HCT116 (cell line): ENCODE measurements at places on chromosomes 7 and 10.

GRCh38 chr10:30488316-30488715 lies 54.3 kb downstream of the MAP3K8 start:
- DNase-seq: no peak

GRCh38 chr7:24764972-24765744 lies 7.9 kb upstream of the GSDME start:
- DNase-seq: no peak

- DNase-seq: no peak
Measured at GRCh38 chr7:143183024-143183423, at the start of gene TAS2R39. Gene TAS2R39 (plus strand): TSS chr7:143183419. CDS start chr7:143183419, 0 bp downstream.

- no peak for DNase-seq
Measured at GRCh38 chr10:24027107-24027506, 181.8 kb upstream of the KIAA1217 start.

DNA sequence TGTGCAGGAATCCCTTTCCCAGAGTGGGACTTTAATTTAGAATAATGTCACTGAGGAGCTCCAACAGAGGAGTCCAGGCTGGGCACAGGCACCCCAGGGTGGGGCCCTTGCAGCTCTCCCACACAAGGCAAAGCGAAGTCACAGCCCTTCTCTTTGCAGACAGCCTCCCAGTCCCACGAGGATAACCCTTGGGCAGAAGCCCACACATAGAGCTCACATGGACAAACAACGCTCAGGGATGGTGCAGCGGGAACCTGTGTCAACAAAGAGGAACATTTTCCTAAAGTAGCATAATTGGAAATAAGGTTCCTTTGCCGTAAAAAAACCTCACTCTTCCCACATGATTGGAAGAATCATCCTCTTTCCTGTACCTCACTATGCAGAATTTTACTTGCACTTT lies 29.3 kb upstream of the GGCT start:
- no peak for DNase-seq

DNA sequence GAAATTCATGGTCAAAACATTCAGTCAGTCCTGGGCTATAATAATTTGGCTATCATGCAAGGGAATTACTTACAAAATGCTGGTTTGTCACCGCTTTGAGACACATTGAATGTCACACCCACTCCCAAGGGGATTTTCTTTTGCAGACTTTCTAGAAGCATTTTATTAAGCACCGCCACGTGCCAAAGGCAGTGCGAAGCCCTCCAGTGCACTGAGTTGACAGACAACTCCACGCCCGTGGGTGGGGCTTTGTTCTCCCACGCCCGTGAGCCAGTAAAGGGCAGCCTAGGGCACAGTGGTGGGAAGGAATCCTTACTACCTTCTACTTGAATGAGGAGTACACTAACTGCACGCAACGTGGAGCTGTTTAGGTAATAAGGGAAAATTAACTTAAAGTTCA lies 515.8 kb downstream of the KCNMA1 start:
- DNase-seq: no peak

DNA sequence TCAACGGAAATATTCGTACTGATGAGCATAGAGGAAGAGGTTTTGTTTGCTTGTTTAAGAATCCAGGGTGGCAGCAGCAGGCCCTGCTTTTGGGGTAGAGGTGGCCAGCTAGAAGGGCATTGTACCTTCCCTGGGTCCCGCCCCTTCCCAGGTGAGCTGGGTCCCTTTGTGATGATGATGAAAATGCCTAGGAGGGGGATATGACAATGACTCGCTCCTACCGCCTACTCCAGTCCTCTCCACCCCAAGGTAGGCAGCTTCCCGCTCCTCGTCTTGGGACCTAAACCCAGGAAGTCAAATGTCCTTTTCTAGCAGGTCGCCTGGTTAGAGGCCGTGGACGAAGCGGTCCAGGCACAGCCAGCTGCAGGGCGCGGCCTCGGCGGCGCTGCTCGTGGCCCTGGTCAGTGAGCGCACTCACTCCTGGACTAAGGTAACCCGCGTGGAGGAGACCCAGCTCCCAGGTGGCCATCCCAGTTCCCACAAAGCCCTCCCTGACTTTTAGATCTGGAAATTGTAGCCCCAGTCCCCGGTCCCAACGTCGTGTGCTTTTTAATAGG lies 141.4 kb downstream of the LSMEM1 start:
- DNase-seq: no peak

DNA sequence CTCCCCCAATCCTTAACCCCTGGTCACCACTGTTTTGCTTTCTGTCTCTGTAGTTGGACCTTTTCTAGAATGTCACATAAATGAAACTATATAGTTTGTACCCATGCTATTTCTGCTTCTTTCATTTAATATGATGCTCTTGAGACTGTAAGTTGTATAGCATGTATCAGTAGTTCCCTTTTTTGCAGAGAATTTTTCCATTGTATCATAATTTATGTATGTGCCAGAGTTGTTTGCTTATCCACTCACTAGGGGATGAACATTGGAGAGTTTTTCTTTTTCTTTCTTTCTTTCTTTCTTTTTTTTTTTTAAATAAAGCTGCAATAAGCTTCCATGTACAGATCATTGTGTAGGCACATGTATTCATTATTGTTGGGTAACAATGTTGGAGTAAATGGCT lies 544.8 kb downstream of the CNTNAP2 start:
- no peak for DNase-seq

DNA sequence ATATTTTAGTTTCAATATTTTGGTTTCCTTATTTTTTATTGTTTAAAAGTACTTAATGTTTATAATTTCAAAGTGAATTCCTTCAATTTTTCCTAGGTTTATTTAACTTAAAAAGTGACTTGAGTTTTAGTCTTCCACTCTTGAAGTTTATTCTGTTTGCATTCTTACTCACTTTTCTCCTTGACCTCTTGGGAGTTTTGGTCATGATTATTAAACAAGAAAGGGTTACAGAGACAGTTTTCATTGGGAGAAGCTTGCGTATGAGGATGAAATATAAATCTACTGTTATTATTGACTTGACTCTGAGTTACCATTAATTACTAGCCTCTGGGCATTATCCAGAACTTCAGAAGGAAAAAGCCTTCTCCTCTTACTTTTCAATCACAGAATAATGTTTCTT lies 216.0 kb downstream of the BMPER start:
- no peak for DNase-seq

DNA sequence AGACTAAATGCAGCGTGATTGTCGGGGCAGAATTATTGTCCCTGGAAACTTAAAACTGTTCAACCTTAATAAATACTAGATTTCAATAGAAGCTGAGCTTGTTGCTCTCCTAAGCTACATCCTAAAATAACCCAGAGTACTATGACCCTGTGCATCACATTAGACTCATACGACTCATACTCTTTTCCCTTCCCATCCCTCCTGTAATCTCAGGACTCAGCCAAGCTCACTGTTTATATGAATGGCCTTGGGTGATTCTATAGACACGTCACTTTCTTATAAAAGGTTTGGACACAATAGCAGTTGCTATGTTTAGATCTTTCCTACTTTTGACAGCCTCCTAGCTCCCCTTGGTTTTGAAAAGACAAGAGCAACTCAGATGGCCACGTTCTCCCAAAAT lies 17.2 kb downstream of the TCF7L2 start:
- DNase-seq: no peak

DNA sequence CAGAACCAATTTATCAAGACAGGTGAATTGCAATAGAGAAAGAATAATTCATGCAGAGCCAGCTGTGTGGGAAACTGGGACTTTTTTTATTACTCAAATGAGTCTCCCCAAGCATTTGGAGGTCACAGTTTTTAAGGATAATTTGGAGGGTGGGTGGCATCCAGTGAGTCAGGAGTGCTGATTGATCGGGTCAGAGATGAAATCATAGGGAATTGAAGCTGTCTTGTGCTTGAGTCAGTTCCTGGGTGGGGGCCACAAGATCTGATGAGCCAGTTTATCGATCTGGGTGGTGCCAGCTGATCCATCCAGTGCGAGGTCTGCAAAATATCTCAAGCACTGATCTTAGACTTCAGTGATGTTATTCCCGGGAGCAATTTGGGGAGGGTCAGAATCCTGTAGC lies 9.9 kb upstream of the MYO1G start:
- no peak for DNase-seq
